Activated CD8-positive, alpha-beta T cell treated with anti-CD3 and anti-CD28 coated beads, Interleukin-2, amount 10 ng/mL, durations not matched to agents 7 days and 5 days (primary cell): ENCODE measurements at places on chromosomes 6 and 20.

GRCh38 chr6:143607974-143608373, 69.8 kb upstream of the PHACTR2 start:
- no peaks in the 10 kb centered on the region for H3K36me3 ChIP-seq
- no peak overlapping the region for H3K27ac ChIP-seq
- no peak overlapping the region for H3K4me3 ChIP-seq
- H3K27me3 ChIP-seq = no peaks in the 10 kb centered on the region

GRCh38 chr20:53773792-53774401, 180.3 kb upstream of the ZNF217 start:
- DNase-seq = no peak
- H3K27ac ChIP-seq = no peak overlapping the region
- no peaks in the 10 kb centered on the region for H3K27me3 ChIP-seq

DNA sequence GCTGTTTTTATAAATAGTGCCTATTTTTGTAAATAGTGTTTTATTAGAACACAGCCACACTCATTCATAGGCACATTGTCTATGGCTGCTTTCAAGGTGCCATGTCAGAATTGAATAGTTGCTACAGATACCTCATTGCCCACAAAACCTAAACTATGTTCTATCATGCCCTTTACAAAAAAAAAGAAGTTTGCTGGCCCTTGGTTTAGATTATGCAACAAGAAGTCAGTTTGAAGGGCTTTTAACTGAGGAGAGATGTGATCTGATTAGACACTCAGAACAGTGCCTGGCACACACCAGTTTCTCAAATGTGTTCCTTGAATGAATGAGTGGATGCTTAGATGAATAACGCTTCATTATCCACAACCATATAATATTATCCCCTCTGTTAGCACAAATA, 366.1 kb downstream of the MAFB start:
- H3K4me3 ChIP-seq = no peak overlapping the region
- H3K27ac ChIP-seq = no peak overlapping the region
- DNase-seq = no peak
- no peaks in the 10 kb centered on the region for H3K27me3 ChIP-seq
- no peaks in the 10 kb centered on the region for H3K36me3 ChIP-seq

DNA sequence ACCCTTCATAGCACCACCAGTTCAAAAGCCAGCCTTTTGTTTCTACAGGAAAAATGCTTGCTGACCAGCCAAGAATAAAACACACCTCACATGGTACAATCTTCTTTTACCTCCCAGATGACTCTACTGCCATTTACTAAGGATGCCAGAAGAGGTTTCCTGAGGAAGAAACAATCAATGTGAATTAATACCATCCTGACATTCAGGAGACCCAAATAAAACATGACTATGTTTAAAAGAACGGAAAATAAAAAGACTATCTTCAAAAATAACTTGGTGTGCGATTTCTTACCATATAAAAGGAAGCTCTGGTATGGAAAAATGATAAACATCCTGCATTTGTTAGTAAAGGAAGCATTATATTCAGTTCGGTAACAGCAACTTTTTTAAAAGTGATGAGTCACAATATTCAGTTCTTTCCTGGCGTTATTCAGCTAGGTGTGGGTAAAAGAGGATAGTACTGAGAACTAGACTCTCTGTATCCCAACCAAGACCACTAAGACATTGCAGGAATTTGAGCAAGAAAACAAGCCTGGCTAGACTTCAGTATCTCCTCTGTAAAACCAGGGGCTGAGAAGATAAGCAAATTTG, 16.3 kb downstream of the COL21A1 start:
- no peak overlapping the region for H3K27ac ChIP-seq
- H3K4me3 ChIP-seq = no peak overlapping the region
- no peaks in the 10 kb centered on the region for H3K36me3 ChIP-seq
- H3K4me1 ChIP-seq = no peaks in the 10 kb centered on the region

GRCh38 chr6:95866732-95867131, 149.0 kb upstream of the FUT9 start:
- H3K36me3 ChIP-seq = no peaks in the 10 kb centered on the region
- H3K27ac ChIP-seq = no peak overlapping the region
- H3K4me1 ChIP-seq = no peaks in the 10 kb centered on the region
- no peak overlapping the region for H3K4me3 ChIP-seq
- H3K27me3 ChIP-seq = no peaks in the 10 kb centered on the region

- H3K27ac ChIP-seq = peak overlapping the region; percentile 90
- no peaks in the 10 kb centered on the region for H3K27me3 ChIP-seq
- peaks cover 81% of the 10 kb centered on the region for H3K4me1 ChIP-seq
- DNase-seq = peak; percentile 88
- peaks cover 76% of the 10 kb centered on the region for H3K36me3 ChIP-seq
Observed at GRCh38 chr6:31729515-31729978, 448 bp upstream of the DDAH2 start.
